ENCODE measurements at places on chromosomes 7 and 10.

DNA sequence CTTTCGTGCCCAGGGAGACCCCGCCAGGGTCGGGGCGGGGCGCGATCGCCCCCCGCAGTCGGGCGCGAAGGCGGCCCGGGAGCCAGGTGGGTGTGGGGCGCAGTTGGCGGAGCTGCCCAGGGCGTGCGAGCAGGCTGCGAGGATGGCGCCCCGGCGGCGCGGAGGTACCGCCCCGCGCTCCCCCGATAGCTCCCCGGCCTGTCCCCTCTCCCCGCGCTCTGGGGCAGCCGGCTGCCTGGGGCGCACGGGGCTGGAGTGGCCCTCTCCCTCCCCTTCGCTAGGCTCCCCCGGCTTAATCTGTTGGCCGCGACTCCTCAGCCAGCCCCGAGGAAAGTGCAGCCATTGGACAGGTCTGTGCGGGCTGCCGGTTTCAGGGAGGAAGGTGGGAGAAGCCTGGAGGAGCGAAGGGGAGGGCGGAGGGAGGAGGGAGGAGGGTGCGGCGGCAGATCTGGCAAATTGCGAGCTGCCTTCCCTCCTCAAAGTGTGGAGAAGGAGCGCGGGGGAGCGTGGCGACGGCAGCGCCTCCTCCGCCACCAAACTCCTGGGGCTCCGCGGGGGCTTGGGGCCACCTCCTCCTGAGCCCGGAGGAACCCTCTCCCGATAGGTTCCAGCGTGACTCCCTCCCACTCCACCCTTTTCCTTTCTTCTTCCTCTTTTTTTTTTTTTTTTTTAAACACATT, 361 bp upstream of the PLXDC2 start:
- no peak for DNase-seq

DNA sequence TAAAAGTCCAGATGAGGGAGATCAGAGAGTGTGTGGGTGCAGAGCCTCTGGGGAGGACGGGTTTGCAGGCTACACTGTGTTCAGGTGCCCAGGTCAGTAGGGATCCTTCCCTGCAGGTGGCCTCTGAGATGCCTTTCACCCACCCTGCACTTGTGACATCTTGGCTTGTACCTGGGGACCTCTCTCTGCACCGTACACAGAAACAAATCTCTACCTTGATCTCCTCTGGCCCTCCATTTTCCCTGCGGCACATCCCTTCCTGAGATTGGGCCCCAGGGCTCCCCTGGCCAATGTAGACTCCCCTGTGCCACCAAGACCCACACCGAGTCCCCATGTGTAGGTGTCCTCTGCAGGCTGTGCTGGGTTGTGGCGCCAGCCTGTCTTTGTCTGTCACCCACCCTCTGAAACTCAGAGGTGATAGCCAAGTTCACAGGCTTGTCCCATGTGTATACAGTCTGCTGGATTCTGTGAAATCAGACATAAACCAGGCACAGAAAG, 140.6 kb downstream of the PTPN20 start:
- no peak for DNase-seq

GRCh38 chr7:732094-732541, 5.0 kb upstream of the PRKAR1B start:
- DNase-seq = peak; percentile 98

GRCh38 chr10:130230036-130230435, 93.8 kb downstream of the GLRX3 start:
- no peak for DNase-seq

DNA sequence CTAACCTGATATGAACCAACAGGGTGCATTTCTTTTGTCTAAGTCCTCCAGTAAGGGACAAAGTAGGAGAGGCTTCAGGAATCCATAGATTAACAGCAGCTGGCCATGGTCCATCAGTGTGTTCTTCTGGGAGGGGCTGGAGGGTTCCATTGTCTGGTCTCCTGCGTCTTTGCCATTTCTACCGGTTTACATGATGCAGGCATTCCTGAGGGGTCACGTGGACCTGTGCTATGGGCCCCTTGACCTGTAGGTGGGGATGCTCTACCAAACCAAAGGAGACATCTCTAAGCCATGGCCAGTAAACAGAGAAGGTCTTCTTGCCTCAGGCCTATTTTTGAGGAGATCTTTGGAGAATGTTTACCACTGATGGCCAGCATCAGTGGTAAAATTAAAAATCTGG, 28.7 kb upstream of the HABP2 start:
- no peak for DNase-seq

DNA sequence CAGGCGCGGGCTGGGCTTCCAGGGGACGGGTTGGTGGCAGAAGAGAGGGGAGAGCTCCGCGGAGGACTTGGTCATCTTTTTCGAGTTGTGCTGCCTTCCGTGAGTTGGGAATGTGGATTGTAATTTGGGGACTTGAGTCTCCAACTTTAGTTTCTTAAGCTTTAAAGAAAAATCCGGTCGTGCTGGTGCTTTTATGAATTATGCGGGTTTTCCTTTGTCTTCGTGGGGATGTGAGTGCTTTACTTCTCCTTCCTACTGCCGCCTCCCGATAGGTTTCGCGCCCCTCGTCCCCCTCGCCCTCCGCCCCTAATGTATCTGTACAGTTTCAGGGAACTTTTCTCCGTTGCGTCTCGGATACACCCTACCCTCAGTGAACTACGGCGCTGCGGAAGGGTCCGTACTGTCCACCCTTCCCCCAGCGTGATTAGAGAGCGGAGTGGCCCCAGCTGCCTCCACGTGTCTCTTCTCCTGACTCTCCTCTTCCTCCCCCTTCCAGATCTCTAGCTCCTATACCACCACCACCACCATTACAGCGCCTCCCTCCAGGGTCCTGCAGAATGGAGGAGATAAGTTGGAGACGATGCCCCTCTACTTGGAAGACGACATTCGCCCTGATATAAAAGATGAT, 649 bp downstream of the SCD start:
- DNase-seq = no peak

GRCh38 chr7:142787783-142788182, 17.0 kb downstream of the PRSS2 start:
- no peak for DNase-seq

All from SHP77 treated with DMSO at 0.1 percent for 48 hours (cell line).